ENCODE measurements at places on chromosomes 2 and 18. TPM values are rescaled to one million over a fixed set of nuclear protein-coding genes. Genes with fewer than 3 reads are reported as not detected.
A peak's percentile ranks its signal among the peaks of the same experiment; 100 is the strongest.

GRCh38 chr2:36271266-36271665, 84.3 kb upstream of the CRIM1 start:
- no peak for DNase-seq

DNA sequence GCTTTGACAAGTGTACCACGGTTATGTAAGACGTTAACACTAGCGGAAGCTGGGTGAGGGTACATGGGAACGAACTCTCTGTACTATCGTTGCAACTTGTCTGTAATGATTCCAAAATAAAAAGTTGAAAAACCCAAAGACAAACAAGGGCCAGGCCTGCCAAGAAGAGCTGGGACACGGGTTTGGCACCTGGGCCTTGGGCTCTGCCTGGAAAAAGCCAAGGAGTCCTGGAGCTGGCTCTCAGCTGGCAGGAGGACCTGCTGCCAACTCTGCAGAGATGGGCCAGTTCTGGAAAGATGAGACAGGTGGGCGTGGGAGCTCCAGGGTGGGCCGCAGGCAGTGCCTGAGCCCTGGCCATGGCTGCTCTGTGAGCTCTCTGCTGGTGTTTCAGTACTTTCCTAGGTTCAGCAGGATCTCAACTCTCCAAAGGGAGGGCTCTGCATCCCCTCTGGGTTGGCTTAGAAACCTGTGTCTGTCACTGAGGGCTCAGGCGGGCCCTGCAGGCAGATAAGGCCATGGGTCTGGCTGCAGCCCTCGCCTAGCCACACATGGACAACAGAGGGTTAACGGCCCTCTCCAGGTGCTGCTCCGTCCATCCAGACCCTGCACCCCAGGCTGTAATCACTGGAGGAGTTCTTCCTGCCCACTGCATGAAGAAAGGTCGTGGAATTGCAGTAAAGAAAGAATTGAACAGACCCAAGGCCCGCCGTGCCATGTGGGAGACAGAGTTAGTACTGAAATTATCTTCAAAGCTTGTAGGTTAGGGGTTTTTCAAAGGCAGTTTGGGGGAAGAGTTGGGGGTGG, 89.9 kb downstream of the RHOB start:
- no peak for DNase-seq

- no peak for DNase-seq
These were observed 441.4 kb downstream of the DCDC2C start for GRCh38 chr2:4144731-4145130.

DNA sequence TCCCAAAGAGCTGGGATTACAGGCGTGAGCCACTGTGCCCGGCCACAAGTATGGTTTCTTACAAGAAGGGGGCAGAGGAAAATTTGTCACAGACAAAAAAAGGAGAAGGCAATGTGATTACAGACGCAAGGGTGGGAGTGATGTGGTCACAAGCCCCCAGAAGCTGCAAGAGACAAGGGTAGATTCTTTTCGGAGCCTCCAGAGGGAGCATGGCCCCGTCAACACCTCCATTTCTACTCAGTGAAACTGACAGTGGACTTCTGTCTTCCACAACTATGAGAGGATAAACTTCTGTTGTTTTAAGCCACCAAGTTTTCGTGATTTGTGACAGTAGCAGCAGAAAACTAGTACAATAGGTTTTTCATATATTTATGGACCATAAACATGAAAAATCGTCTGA, 2.1 kb upstream of the TCF7L1 start:
- DNase-seq: peak; percentile 67

DNA sequence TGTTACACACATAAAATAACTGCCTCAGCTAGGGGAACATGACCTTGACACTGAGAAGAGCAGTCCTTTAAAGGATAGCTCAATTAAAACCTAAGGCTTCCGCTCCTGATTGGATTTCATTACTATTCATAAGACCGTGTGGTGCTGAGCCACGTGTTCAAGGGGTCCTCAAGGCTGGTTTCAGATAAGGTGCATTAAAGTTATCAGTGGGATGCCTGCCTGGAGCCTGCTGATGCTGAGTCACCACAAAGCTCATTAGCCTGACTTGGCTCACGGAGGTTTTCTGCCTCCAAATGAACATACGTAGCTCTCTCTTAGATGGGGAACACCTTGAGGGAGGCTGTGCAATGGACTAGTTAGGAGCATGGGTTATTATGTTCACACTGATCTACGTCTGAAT, 518.9 kb downstream of the TDRD15 start:
- DNase-seq: no peak

DNA sequence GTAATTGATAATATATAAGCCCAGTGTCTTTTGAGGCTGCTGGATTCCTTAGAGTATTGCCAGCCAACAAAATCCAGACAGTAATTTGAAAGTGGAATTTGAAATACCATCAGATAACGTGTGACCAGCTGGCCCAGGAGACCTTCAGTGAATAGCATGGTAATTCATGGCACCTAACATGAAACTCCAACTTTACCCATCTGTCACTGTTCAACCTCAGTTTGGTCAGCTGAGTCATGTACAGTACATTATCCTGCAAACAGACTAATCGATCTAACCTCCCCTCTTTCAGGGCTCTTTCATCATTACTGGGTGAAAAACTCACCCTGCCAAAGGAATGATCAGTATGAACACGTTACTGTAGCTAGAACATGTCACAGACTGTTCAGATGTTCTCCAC, 230.6 kb downstream of the DOK6 start:
- DNase-seq: no peak

GRCh38 chr2:29423061-29423666, 307.9 kb downstream of the CLIP4 start:
- no peak for DNase-seq

- no peak for DNase-seq
These were observed 1.2 kb downstream of the RTKN start for GRCh38 chr2:74440378-74441169.

GRCh38 chr2:14420851-14421250, 211.7 kb upstream of the LRATD1 start:
- DNase-seq: no peak

GRCh38 chr2:120140866-120141265, 82.3 kb downstream of the TMEM185B start:
- no peak for DNase-seq

GRCh38 chr2:215848146-215848545, 165.2 kb downstream of the MREG start:
- no peak for DNase-seq

HEATR5B gene
- total RNA-seq: 28.9 TPM

SFTPB gene
- total RNA-seq: not detected

TUBB8B gene
- not detected for total RNA-seq

PER2 gene
- total RNA-seq: 5.5 TPM

ZFAND2B gene
- 40.5 TPM for total RNA-seq

NAGK gene
- total RNA-seq: 92.6 TPM

IKZF2 gene
- 13.9 TPM for total RNA-seq

DSG3 gene
- under 0.01 TPM for total RNA-seq

Measured in spinal cord (tissue), 10 donors.